Vagina (tissue), 2 donors: ENCODE measurements at places on chromosomes 6 and 20.

GRCh38 chr20:16351415-16351814 lies 221.8 kb downstream of the KIF16B start:
- H3K4me3 ChIP-seq, result no peak overlapping the region
- H3K27ac ChIP-seq, result no peak overlapping the region
- DNase-seq, result no peak
- no peaks in the 10 kb centered on the region for H3K27me3 ChIP-seq
- no peaks in the 10 kb centered on the region for H3K4me1 ChIP-seq

DNA sequence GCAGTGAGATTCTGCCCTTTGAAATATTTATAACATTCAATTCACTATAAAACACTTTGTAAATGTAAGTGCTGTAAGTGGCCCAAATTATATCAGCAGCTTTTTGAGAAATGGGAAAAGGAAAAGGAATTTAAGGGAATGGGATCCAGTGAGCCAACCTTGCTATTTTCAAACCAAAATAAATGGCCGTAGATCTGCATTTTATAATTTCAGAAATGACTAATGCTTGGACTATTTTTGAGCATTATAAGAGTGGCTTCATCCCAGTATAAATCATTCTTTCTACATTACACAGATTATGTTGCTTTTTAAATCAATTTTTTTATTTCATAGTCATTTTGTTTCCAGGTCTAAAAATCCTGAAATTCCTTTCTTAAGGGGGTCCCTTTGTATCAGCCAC lies 49.2 kb downstream of the ANKRD6 start:
- peaks cover 5% of the 10 kb centered on the region for H3K4me1 ChIP-seq
- no peaks in the 10 kb centered on the region for H3K27me3 ChIP-seq
- no peak overlapping the region for H3K27ac ChIP-seq
- H3K4me3 ChIP-seq, result no peak overlapping the region

GRCh38 chr6:150647051-150647450 lies 47.4 kb downstream of the PLEKHG1 start:
- H3K27ac ChIP-seq, result no peak overlapping the region
- no peaks in the 10 kb centered on the region for H3K27me3 ChIP-seq

DNA sequence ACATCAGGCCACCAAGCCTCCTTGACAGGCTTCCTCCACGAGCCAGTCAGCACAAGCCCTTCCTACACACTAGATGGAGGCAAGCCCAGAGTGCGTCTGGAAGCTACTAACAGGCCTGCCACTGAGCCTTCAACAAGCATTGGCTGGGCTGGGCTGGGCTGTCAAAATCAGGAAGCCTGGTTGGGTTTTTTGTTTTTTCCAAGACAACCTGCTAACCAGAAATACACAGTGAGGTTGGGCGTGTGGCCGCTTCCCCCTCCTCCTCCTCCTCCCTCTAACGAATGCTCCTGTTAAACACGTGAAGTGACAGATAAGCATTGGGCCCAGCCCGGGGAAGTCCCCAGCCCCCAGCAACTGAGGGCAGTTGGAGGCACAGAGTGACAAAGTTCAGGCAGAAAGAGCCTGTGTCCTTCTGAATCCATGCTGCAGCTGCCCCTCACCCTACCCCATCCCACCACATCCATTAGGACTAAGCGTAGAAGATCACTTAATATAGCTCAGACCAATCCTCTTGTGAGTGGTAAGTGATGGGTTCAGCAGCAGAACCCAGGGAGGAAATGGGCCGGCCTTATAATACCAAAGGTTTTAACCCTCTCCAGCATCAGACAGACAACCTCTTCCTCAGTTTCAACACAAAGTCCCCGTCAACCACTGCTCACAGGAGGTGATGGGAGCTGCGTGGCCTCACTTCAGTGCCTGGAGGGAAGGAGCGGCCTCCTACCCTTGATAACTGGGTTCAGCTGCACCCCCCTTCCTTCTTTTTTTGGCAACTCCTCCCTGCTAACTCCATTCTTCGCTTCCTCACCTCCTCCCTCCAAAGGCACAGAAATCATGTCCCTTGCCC lies 1.1 kb downstream of the NFATC2 start:
- DNase-seq, result no peak
- H3K4me1 ChIP-seq, result peaks cover 32% of the 10 kb centered on the region
- H3K27ac ChIP-seq, result peak overlapping the region; percentile 64
- H3K4me3 ChIP-seq, result peak overlapping the region; percentile 46
- no peaks in the 10 kb centered on the region for H3K27me3 ChIP-seq
- H3K36me3 ChIP-seq, result no peaks in the 10 kb centered on the region

DNA sequence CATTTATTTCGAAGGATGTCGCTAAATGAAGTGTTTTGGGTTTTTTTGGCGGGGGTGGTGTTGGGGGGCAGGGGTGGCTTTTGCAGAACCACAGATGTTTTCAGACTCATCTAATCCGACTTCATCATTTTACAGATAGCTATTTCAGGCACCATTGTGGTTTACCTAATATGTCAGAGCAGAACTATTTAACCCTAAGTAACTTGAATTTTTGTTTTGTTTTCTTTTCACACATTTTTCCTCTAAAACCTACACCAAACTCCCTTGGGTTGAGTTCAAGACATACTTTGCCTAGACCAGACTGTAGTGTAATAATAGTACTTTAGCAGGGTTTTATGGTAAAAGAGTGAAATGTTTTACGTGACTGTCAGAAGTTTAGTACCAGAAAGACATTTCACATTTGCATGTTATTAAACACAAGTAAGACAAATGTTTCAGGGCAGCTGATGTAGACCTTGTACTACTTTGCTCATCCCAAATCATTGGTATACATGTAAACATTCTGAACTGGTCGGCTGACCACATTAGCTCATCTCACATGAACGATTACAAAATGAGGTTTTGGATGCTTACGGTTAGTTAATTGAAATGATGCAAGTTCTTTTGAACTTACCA lies 37.7 kb downstream of the MAP3K4 start:
- H3K27ac ChIP-seq, result peak overlapping the region; percentile 86
- H3K4me3 ChIP-seq, result no peak overlapping the region
- peaks cover 35% of the 10 kb centered on the region for H3K4me1 ChIP-seq
- H3K36me3 ChIP-seq, result no peaks in the 10 kb centered on the region
- H3K27me3 ChIP-seq, result no peaks in the 10 kb centered on the region

- H3K4me3 ChIP-seq, result no peak overlapping the region
- no peaks in the 10 kb centered on the region for H3K27me3 ChIP-seq
- H3K36me3 ChIP-seq, result no peaks in the 10 kb centered on the region
- peaks cover 13% of the 10 kb centered on the region for H3K4me1 ChIP-seq
These were observed 50.2 kb downstream of the MYLIP start for GRCh38 chr6:16179063-16179462.

DNA sequence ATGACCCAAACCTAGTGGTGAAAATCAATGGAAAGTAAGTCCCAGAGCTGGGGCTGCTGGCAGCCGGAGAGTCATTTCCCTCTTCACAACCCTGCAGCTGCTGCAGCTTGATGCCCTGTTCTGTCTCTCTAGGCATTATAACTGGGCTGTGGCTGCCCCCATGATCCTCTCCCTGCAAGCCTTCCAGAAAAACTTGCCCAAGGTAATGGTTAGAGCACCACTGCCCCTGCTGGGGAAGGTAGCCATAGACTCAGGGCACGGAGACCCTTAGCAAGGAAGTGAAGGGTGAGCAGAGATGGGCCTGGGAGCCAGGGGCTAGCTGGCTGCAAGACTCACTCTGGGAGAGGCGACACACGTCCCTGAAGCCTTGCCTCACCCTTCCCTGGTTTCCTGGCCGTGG lies 12.0 kb downstream of the LPIN3 start:
- no peaks in the 10 kb centered on the region for H3K27me3 ChIP-seq
- DNase-seq, result no peak
- no peak overlapping the region for H3K27ac ChIP-seq
- H3K4me1 ChIP-seq, result peaks cover 2% of the 10 kb centered on the region
- no peak overlapping the region for H3K4me3 ChIP-seq
- peaks cover 28% of the 10 kb centered on the region for H3K36me3 ChIP-seq

DNA sequence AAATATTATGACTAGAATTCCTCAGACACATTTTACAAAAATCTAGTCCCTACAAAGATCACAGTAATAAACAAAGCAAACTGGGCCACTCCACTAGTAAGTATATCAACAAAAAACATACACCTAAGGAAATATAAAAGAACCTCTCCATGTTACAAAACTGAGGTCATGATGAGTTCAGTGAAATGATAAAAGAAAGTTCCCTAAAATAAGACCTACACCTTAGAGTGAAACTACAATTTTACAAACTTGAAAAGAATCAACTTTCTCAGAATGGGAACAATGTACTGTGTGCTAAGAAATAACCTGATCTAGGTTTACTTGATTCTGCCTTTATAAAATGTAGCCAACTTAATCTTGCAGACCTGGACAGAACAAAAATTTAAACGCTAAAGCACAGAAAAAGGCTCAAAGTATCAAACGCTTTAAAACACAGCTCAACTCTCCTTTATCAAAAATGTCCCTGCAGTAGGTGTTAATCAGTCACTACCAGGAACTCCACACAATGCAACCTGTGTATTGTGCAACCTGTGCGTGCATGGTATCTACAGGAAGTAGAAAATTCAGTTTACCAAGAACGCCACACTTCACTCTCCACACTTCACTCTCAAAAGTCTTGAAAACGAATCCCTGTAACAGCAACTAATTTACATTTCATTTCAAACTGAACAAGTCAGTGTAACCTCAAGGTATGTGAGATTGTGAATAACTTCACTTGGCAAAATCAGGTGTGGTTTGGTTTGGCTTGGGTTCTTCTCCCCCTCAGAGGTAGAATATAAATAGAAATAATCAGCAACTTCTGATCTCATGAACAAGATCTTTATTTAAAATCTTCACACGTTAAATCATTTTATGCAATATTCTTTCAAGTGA lies 1.8 kb downstream of the RALGAPA2 start:
- H3K27me3 ChIP-seq, result no peaks in the 10 kb centered on the region
- no peaks in the 10 kb centered on the region for H3K36me3 ChIP-seq
- H3K27ac ChIP-seq, result peak overlapping the region; percentile 83
- H3K4me1 ChIP-seq, result peaks cover 19% of the 10 kb centered on the region
- DNase-seq, result no peak

DNA sequence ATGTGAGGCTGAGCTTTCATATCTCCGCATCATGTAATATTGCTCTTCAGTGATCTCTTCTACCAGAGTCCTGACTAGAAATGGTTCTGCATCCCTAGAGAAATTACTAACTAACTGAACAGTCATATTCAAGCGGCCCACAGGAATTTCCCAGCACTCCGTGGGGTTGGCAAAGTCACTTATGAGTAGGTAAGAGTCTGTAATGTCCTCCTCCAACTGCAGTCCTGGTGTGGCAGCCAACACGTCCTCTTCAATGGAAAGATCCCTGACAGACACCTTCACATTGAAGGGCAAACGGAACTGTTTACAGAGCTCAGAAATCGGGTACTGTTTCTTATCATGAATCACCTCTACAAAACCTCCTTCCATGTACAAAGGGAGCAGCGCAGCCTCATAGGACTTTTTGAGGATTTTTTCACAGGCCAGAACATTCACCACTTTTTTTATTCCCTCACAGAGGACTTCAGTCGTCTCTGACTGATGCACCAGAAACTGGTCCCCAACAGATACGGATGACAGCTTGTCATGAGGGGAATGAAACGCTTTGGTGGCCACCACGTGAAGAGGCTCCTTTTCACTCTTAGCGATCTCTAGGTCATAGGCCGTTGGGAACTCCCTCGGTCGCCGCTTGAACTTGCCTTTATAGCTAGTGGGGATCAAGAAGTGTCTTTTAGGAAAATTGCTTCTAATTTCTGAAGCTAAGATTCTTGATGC lies 87.7 kb downstream of the THEMIS start:
- no peak overlapping the region for H3K27ac ChIP-seq
- no peaks in the 10 kb centered on the region for H3K27me3 ChIP-seq
- no peaks in the 10 kb centered on the region for H3K4me1 ChIP-seq
- H3K4me3 ChIP-seq, result no peak overlapping the region

DNA sequence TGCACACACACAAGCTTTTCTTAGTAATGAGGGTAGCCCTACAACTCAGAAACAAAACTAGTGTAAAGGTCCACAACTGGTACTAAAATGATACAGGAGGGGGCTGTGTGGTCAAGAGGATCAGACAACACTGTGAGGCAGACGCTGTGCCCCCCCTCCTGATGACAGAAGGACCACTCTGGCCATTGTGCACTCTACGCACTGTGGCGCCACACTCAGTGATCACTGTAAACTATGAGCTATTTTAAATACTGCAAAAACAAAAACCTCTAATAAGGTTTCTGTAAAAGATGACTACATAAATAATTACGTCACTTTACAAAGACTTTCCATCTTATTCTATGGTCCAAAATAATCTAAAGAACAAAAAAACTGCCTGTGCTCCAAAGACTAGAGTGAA lies 96.1 kb downstream of the SLC23A2 start:
- H3K36me3 ChIP-seq, result peaks cover 7% of the 10 kb centered on the region
- no peaks in the 10 kb centered on the region for H3K4me1 ChIP-seq
- no peak for DNase-seq
- no peak overlapping the region for H3K4me3 ChIP-seq
- no peak overlapping the region for H3K27ac ChIP-seq
- no peaks in the 10 kb centered on the region for H3K27me3 ChIP-seq

DNA sequence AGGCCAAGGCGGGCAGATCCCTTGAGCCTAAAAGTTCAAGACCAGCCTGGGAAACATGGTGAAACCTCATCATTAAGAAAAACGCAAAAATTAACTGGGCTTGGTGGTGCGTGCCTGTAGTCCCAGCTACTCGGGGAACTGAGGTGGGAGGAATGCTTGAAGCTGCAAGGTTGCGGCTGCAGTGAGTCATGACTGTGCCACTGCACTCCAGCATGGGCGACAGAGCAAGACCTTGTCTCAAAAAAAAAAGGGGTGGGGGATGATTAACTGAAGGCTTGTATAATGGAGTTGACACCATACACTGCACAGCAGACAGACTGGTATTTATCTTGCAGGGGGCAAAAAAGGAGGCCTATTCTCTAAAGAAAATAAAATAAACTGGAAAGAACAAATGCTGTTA lies 27.7 kb downstream of the SRPK1 start:
- no peaks in the 10 kb centered on the region for H3K27me3 ChIP-seq
- H3K36me3 ChIP-seq, result no peaks in the 10 kb centered on the region
- no peak overlapping the region for H3K4me3 ChIP-seq
- H3K27ac ChIP-seq, result no peak overlapping the region
- no peaks in the 10 kb centered on the region for H3K4me1 ChIP-seq
- DNase-seq, result no peak

- DNase-seq, result no peak
- no peaks in the 10 kb centered on the region for H3K27me3 ChIP-seq
- no peaks in the 10 kb centered on the region for H3K36me3 ChIP-seq
These were observed 543.9 kb downstream of the RNF144B start for GRCh38 chr6:18931086-18931485.

- no peaks in the 10 kb centered on the region for H3K4me1 ChIP-seq
- no peak for DNase-seq
- no peak overlapping the region for H3K27ac ChIP-seq
These were observed 5.7 kb downstream of the EDN3 start for GRCh38 chr20:59305908-59306655.

DNA sequence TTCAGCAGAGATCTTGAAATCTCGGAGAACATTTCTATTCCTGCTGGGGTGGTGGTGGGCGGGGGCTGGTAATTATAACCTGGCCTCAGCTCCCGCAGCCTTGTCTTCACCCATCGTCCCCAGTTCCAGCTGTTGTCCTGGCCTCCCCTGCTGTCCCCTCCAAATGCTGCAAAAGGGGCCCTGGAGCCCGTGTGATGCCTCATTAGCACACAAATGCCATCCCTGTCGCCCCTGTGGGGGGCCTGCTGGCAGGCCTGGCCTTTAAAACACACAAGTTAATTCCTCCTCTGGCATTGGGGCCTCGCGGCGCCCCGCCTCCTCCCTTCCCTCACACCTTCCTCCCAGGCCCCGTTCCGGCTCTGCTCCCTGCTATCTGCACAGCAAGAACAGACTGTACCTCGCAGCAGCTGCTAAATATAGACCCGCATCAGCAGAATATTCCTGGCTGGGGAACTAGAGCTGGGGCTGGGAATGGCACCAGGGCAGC lies 85.7 kb downstream of the CDH22 start:
- no peaks in the 10 kb centered on the region for H3K4me1 ChIP-seq
- H3K36me3 ChIP-seq, result no peaks in the 10 kb centered on the region
- H3K27me3 ChIP-seq, result no peaks in the 10 kb centered on the region
